ENCODE measurements at places on chromosomes 4 and X. TPM values are rescaled to one million over a fixed set of nuclear protein-coding genes. Genes with fewer than 3 reads are reported as not detected.

FGD1 gene
- total RNA-seq: 3.3 TPM

PASD1 gene
- not detected for total RNA-seq

C4orf54 gene
- total RNA-seq: not detected

MAGEA10 gene
- total RNA-seq: not detected

MAGEC2 gene
- total RNA-seq: not detected

ACE2 gene
- 2.2 TPM for total RNA-seq

P2RY8 gene
- 1.5 TPM for total RNA-seq

SMIM31 gene
- not detected for total RNA-seq

H2BW2 gene
- not detected for total RNA-seq

CRMP1 gene
- 0.44 TPM for total RNA-seq

LYAR gene
- 15.1 TPM for total RNA-seq

RAPGEF2 gene
- 84.0 TPM for total RNA-seq

AMBN gene
- not detected for total RNA-seq

ITIH6 gene
- total RNA-seq: 2.3 TPM

GJB1 gene
- 1.8 TPM for total RNA-seq

PGRMC1 gene
- total RNA-seq: 177 TPM

PCSK1N gene
- total RNA-seq: 1.4 TPM

NLRP2B gene
- total RNA-seq: 0.73 TPM

GPC3 gene
- 99.2 TPM for total RNA-seq

GABRG1 gene
- total RNA-seq: not detected

MAGEA2B gene
- not detected for total RNA-seq

IL15 gene
- 5.1 TPM for total RNA-seq

CYLC1 gene
- not detected for total RNA-seq

IBSP gene
- total RNA-seq: not detected

ARX gene
- total RNA-seq: 0.33 TPM

ZNF732 gene
- 0.16 TPM for total RNA-seq

PLXNB3 gene
- total RNA-seq: 12.3 TPM

LONRF3 gene
- 16.0 TPM for total RNA-seq

BANK1 gene
- 13.3 TPM for total RNA-seq

ENPP6 gene
- 0.33 TPM for total RNA-seq

ARHGAP4 gene
- 18.4 TPM for total RNA-seq

LDB2 gene
- 68.8 TPM for total RNA-seq

TMEM144 gene
- total RNA-seq: 50.1 TPM

ING2 gene
- total RNA-seq: 13.8 TPM

RNF175 gene
- not detected for total RNA-seq

TDO2 gene
- total RNA-seq: not detected

SORBS2 gene
- total RNA-seq: 132 TPM

REPS2 gene
- 13.1 TPM for total RNA-seq

Measured in breast epithelium (tissue), 4 donors.